Mucosa of gallbladder (tissue), 1 donor: ENCODE measurements at places on chromosomes 4 and X. TPM values are rescaled to one million over a fixed set of nuclear protein-coding genes. Genes with fewer than 3 reads are reported as not detected.

GRCh38 chr4:8618961-8619720 is 26.6 kb downstream of the CPZ start:
- no peak for DNase-seq

DNA sequence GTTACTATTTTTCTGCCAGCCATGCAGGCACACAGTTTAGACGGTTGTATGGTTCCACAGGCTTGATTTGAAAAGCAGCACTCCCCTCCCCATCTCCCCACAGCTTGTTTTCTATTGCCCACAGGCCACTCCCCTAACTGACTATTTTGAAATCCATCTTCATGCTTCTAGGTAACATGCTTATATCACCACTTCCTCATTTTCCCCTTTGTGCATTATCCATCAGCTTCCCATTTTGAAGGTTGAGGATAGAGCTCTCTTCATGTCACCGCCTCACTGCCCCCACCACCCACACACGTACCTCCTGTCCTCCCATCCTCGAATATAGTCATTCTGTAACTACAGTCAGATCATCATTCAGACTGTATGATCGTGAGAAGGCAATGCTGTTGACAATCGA is 224.7 kb downstream of the MID1 start:
- no peak for DNase-seq

- no peak for DNase-seq
These were observed 53.5 kb downstream of the DCLK2 start for GRCh38 chr4:150131581-150132228.

- DNase-seq: no peak
These were observed 163.9 kb upstream of the SLC7A11 start for GRCh38 chr4:138405934-138406567.

GRCh38 chr4:78588894-78589545 is 37.5 kb downstream of the ANXA3 start:
- DNase-seq: no peak

GRCh38 chr4:168434993-168435392 is 45.3 kb downstream of the DDX60L start:
- DNase-seq: no peak

DNA sequence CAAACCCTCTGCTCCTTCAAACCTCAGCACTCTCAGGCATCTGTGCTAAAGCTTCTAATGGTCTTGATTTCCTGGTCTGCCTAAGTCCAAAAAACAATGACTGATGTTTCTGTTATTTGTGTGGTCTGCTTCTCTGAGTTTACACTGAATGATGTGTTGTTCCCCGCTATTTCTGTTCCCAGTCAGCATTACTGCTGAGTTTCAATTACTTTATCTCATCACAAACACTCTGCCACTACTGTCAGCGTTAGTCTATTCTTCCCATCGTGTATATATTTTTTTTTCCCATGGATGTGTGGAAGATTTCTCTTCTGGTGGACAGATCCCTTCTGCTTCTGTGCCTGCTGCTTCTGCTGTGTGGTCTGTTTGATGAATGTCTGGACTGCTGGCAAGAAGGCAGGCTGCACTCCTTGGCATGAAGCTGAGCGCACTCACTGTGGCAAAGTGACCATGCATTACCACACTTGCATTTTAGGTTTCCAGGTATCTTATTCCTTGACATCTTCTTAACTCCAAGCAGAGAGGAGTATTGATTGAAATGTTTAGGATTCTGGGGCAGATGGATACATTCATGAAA is 106.9 kb upstream of the PAQR3 start:
- no peak for DNase-seq

GRCh38 chr4:109930872-109931271 is 18.2 kb downstream of the EGF start:
- DNase-seq: no peak

DNA sequence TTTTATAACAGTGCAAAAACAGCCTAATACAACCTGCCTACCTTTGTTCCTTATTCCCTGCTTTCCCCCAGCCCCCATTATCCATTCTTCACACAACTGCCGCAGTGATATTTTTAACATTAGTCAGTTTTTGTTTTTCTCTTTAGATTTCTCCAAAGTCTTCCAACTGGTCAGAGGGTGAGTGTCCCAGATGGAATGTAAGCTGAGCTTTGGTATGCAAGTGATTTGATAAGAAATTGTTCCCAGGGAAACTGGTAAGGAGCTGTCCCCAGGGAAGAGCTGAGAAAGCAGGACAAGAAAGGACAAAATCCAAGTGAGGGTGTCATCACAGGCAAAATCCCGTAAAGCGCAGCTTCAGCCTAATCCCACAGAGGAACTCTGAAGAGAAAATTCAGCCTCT is 475.5 kb upstream of the ADGRL3 start:
- DNase-seq: no peak

GRCh38 chr4:147591106-147591505 is 26.1 kb upstream of the TMEM184C start:
- DNase-seq: no peak

DNA sequence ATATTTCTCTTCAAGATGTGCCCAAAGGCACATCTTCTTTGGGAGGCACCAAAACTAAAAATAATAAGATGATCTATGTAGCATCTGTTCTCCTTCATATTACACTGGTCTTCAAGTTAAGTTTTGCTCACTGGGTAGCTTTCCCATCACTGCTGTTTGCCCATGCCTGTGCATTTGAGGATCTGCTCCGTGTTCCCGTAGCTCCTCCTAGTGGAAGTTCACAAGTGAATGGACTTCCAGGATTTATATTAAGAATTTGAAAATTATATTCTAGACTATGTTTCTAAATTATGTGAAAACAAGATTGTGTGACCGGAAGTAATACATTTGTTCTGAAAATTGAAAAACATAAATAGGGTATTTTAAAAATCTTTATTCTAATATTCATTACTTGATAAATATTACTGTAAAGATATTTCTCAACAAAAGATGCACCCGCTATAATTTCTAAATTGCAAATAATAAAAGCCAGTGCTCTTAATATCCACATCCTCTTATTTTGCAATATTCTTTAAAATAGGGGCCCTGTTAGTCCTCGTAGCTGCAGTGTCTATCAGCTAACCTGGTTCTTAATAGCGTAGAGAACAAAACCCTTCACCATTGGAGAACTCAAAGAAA is 147.7 kb downstream of the RBM46 start:
- no peak for DNase-seq

GRCh38 chr4:15244354-15244753 is 183.5 kb upstream of the C1QTNF7 start:
- no peak for DNase-seq

DNA sequence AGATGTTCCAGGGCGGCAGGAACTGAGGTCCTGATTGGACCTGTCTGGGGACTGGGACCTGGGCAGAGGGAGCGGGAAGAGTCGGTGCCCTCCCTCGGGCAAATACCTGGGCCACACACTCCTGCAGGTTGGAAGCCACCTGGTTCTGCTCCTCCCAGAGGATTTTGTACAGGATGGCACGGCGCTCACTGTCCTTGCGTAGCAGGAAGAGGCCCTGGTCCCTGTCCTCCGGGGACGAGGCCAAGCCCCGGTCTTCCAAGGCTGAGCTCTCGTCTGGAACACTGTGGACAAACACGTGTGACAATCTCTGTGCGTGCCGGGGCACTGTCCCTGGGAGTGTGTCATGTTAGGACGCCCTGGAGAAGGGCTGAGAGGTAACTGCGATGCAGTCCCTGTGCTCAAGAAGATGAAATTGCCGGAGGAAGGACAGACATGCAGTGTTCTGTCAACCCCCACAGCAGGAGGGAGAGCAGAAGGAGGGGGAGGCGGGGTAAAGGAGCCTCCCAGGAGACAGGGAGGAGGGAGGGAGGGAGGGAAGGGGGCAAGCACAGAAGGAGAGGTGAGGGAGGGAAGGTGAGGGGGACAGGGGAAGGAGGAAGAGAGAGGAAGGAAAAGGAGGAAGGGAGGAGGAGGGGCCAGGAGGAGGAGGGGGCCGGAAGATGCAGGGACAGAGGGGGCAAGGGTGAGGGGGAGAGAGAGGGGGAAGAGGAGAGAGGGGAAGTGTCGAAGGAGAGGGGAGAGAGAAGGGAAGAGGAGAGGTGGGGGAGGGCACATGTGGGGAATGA is 29.0 kb downstream of the PDHA1 start:
- no peak for DNase-seq

- DNase-seq: no peak
These were observed 65.6 kb downstream of the JAKMIP1 start for GRCh38 chr4:6134612-6135220.

DNA sequence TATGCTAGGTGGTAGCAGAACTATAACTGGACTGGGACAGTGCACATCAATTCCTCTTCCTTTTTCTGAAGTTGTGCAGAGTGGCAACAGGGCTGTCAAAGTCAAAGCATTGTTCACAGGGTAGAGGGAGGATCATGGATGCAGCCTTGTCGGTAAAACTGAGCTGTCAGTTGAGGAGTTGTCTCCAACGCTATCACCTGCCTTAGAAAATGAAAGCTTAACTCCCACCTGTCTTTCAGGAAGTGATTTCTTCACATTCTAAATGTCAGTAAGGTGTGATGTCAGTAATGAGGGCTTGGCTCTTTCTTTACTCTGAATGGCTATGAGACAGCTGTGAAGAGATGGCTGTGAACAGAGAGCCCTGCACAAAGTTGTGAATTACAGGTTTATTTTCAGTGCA is 66.4 kb upstream of the BANK1 start:
- no peak for DNase-seq

DNA sequence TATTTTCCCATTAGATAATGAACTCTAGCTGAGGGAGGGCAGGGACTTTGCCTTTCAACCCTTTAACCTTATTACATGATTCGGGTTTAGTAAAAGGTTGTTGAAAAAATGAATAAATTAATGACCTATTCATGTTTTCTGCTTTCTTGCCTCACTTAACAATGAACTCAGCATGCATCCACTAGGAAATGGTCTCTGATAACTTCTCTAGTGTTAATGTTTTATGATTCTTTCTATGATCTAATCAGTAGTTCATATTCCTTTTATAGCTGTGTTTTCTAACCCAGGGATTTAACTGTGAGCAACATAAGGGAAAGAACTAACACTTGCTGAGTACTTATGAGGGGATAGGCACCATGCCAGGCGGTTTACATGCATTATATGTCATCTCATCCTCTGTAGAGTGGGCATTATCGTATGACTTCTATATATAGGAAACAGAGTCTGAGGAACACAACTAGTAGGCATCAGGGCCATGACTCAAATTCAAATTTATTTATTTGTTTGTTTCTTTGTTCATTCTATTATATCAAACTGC is 236.7 kb upstream of the MAB21L2 start:
- no peak for DNase-seq

DNA sequence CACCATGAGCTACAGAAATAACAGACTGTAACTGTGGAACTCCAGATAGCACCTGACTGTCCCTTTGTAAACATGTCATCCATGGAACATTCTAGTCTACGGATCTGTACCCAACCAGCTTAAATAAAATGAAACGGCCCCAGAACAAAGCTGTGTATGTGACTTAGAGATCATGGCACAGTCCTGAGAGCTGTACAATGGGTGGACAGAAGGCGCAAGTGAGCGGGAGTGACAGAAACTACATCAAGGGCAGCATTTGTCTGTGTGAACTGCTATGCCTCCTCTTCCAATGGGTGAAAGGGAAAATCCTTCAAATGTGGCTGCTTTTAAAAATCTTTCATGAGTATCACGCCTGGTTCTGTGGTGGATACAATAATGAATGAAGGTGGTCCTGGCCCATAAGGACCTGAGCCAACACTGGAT is 72.5 kb downstream of the FAT1 start:
- no peak for DNase-seq

DNA sequence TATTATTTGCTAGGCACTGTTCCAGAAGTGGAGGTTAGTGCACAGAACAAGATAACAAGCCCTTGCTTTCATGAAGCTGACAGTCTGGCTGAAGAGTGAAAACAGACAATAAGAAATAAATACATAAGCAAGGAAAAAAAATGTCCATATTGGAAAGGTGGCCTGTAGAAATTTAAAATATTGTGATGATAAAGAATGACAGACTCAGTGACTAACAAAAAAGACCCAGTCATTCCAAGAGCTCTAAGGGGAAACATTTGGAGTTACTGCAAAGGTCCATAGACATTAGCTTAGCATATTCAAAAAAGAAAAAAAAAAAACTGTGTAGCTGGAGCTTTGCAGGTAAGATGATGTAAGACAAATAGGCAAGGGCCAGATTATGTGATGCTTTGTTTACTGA is 1.0 kb upstream of the ANTXR2 start:
- no peak for DNase-seq

DNA sequence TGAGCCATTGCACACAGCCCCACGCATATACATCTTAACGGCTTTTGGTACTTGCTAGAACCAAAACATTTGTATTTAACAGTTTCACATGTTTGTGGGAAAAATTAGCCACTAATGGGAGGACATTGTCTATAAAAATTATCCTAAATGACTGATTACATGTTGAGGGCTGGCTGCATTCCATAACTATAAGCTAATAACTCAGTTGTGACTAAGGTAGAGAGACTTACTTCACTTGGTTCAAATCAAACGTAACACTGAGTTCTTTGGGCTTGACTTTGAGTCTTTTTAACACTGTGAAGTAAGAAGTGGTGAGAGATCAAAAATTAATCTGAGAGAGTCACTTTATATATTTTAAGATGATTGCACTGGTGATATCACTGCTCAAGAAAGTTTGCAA is 47.9 kb upstream of the PGRMC2 start:
- DNase-seq: no peak

DNA sequence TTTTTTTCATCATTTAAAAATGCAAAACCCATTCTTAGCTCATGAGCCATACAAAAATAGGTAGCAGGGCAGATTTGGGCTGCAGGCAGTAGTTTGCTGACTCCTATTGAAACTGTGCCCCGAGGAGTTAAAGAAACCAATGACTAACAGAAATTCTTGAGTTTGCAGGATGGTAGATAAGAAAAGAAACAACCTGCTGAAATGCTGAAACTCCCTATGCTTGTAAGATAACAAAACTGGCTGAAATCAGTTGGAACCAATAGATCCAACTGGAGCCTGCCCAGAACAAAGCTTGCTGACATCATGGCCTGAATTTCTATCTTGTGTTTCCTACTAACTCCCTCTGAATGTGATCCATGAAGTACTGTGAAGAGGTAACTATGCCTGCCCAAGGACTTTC is 68.6 kb downstream of the ANOS1 start:
- DNase-seq: no peak

The GLUD2 gene
- 7.6 TPM for total RNA-seq

The SOWAHB gene
- total RNA-seq: 11.7 TPM

The MAGEA11 gene
- total RNA-seq: not detected

The SH3D19 gene
- 136 TPM for total RNA-seq

The AREG gene
- total RNA-seq: 9.9 TPM

The GAGE13 gene
- total RNA-seq: 0.63 TPM

The SYP gene
- total RNA-seq: 1.9 TPM

The LCORL gene
- 23.9 TPM for total RNA-seq

The TLR10 gene
- total RNA-seq: 0.98 TPM

The ADGRG2 gene
- 12.5 TPM for total RNA-seq

The MAN2B2 gene
- total RNA-seq: 53.6 TPM
